Lower leg skin (tissue), 4 donors: ENCODE measurements at places on chromosomes 5 and 9. TPM values are rescaled to one million over a fixed set of nuclear protein-coding genes. Genes with fewer than 3 reads are reported as not detected.

Gene S100Z
- total RNA-seq, result not detected

Gene CCDC171
- 2.5 TPM for total RNA-seq

Gene ZNF483
- total RNA-seq, result 3.3 TPM

- DNase-seq, result no peak
Measured at GRCh38 chr9:89496645-89497256, 1.2 kb downstream of the SEMA4D start.

DNA sequence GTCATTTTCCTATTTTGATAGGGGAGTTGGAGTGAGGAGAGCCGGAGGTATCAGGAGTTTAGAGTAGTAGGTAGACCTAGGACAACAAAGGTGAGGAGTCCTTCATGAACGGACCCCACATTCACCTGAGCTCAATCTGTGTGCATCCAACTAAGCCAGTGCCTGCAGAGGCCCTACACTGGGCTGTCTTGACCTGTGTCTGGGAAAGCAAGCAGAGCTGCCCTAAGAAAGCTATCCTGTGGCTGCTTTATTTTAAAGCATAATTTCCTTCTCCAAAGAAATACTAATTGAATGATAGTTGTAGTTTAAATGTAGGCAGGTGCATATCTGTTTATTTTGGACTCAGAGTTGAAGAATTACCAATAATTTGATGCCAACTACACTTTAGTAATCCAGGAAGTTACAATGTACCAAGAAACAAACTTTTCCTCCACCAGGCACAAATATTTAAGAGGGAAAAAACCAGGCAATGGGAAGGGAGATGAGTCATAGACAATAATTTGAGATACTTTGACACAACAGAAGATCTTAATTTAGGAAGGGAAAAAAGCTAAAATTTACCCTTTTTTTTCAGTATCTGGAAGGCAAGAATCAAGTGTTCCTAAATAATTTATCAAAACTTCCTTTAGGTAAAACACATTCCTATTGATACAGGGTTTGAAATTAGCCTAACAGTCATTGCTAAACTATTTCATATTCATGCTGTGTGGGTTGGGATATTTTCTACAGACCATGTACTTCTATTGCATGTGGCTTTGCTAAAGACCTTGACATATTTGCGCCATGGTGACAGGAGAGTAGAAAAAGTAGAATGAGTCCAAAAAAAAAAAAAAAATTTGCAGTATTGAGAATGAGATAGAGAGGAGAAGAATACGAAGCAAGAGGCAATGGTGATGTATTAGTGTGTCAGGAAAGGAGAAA lies 376.6 kb upstream of the TUSC1 start:
- DNase-seq, result no peak

- DNase-seq, result no peak
Measured at GRCh38 chr5:83559118-83559785, 87.7 kb downstream of the VCAN start.

DNA sequence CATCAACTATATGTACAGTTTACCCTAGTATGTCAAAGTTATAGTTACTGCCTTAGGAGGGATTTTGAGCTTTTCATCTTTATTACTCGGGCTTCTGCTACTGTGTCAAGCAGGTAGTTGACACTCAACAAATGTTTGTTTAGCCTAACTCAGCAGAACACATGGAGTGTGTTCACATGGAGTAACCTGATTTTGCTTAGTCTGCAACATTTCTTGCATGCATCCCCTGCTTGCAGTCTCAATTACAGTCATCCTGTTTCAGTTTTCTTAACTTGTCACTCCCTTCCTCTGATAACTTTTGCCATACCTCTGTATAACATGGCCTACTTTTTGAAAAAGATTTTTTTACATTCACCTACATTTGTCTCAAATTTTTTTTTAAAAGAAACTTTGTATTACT lies 135.5 kb downstream of the NMUR2 start:
- DNase-seq, result no peak

- DNase-seq, result no peak
Measured at GRCh38 chr5:53969176-53969730, 341.1 kb downstream of the ARL15 start.
